ENCODE measurements at places on chromosomes 5 and 9.

DNA sequence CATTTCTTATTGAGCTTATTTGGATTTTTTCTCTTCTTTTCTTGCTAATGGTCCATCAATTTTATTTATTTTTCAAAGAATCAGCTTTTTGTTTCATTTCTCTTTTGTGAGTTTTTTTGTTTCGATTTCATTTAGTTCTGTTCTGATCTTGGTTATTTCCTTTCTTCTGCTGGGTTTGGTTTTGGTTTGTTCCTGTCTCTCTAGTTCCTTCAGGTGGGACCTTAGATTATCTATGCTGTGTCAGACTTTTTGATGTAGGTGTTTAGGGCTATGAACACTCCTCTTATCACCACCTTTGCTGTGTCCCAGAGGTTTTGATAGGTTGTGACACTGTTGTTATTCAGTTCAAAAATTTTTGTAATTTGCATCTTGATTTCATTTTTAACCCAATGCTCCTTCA is 119.8 kb downstream of the GABRG2 start:
- DNase-seq, result no peak

- peak; percentile 30 for DNase-seq
Observed at GRCh38 chr5:19903611-19904010, 84.4 kb downstream of the CDH18 start.

- no peak for DNase-seq
Observed at GRCh38 chr5:127951791-127952190, 131.8 kb upstream of the SLC12A2 start.

DNA sequence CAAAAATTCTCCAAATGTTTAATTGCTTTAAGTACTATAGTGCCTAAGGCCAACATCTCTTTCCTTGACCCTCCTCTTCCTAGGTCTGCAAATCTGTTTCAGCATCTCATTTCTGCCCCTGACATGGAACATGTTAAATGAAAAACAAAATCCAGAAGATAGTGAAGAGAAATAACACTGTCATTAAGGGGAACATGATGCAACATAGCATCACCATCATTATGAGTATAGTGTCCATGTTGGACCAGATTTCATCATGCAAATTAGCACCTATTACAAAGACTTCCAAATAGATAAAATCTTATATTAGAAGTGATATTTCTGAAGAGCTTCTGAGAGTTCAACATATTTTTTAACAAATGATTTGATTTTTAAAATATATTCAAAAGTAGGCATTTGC is 375.2 kb downstream of the PTPRD start:
- no peak for DNase-seq

DNA sequence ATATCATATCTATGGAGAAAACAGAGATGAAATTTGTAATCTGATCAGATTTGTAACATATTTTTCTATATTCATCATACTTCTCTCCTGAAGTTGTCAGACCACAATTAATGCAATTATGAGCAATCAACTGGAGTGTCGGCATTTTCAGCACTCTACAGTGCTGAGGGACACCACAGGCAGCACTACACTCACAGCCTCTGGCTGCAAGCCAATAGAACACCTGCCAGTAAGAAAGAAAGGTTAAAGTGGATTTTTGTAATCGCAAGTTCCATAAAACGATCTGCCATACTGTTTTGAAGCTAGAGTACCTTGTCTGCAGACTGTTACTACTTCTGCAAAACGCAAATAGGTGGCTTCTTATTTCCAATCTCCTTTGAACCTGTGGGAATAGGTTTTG is 147.6 kb downstream of the ADAMTS6 start:
- DNase-seq, result peak; percentile 58

DNA sequence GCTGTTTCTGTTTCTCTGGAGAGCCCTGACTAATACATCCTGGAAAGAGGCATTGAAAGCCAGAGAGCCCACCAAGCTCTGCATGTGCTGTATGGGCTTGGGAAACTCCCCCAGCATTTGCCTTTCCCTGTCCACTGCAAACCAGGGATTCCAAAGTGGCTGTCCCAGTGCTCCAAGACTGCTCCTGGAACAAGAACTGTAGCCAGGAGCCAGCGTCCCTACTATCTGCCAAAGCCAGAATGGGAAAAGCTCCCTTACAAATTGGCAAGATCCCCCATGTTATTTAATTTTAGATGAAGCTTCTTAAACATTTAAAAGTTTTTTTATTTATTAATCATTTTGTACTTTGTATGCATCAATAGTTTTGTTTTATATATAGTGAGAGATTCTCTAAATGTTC is 263.2 kb downstream of the GABRB2 start:
- no peak for DNase-seq

DNA sequence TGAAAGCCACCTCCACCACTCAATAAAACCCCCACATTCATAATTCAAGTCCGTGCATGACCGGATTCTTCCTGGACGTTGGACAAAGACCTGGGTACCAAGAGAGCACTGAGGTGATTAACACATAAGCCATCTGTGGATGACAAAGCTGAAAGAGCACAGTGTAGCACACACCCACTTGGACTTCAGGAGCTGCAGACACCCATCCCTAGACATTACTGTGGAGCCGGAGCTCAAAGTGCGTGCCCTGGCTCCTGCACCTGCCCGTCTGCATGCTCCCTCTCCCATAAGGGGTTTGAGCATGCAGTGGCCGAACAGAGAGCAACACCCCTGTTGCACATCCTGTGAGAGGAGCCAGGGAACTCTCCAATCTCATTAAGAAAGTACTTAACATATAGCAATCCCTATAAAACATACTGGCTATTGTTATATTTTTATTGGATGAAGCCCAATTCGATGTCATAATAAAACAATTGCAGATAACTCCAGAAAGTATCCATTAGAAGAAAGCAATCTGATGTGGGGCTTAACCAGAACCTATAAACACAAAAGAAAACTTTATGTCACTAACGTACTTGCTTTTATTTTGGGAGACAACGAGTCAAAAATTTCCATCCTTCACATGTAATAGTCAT is 1174.2 kb upstream of the C9orf72 start:
- no peak for DNase-seq

Measured in NCI-H2029 (cell line).